ENCODE measurements at places on chromosomes 3 and 15. TPM values are rescaled to one million over a fixed set of nuclear protein-coding genes. Genes with fewer than 3 reads are reported as not detected.
A peak's percentile ranks its signal among the peaks of the same experiment; 100 is the strongest.

DNA sequence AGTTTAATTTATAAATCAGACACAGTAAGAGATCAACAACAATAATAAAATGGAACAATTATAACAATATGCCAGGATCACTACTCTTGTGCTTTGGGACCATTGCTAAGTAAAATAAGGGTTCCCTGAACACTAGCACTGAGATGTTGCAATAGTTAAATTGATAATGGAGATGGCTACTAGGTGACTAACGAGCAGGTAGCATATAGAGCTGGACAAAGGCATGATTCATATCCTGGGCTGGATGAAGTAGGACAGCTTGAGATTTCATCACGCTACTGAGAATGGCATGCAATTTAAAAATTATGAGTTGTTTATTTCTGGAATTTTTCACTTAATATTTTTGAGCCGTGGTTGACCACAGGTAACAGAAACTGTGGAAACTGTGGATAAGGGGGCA is 20.7 kb upstream of the MYZAP start:
- DNase-seq, result no peak

GRCh38 chr15:73924171-73924921 is 1.9 kb upstream of the LOXL1 start:
- DNase-seq, result no peak

The PXYLP1 gene
- total RNA-seq, result 12.1 TPM

GRCh38 chr3:108428586-108428985 is 81.8 kb downstream of the MYH15 start:
- no peak for DNase-seq

GRCh38 chr3:159416856-159417255 is 571.8 kb upstream of the IL12A start:
- no peak for DNase-seq

DNA sequence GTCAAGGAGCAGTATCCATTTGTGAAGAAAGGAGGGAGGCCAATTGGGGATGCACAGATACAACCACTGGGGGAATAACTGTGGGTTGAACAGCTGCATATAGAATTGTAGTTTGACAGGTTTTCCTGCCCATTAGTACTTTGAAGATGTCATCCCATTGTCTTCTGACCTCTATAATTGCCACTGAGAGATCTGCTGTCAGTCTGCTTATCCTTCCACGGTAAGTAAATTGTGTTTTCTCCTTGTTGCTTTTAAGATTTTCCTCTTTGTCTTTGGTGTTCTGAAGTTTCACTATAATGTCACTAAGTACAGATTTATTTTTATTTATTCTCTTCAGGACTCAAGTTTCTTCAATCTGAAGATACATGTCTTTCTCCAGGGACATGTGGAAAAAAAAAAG is 56.6 kb downstream of the MOBP start:
- no peak for DNase-seq

The LRTM1 gene
- total RNA-seq, result not detected

DNA sequence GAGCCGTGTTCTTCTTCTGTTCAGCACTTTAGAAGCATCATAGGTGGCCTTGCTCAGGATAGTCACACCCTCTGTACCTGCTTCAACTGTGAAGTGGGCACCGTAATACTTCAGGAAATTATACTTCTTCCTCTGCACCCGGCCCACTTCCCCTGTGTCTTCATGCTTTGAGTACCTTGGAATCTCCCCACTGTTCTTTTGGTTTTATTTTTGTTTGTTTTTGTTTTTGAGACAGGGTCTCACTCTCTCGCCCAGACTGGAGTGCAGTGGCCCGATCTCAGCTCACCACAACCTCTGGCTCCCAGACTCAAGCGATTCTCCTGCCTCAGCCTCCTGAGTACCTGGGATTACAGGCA is 1.7 kb downstream of the P2RY14 start:
- DNase-seq, result peak; percentile 33

DNA sequence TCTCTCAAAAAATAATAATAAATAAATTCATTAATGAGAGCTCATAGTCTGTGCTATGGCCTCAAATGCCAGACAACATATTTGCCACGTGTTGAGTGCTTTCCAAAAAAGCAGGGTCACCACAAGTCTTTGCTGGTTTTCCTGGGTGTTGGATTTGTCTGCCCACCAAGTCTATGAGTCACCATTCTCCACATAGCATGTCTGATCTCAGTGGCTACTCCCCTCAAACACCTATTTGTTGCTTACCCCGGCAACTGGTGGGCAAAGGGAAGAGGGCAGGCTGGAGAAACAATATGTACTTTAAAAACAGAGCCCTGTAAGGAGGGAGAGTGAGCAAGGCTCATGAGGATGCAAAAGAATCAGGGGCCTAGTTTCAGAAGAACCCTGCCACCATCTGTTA is 120.0 kb upstream of the ARRDC4 start:
- no peak for DNase-seq

The SMCO1 gene
- not detected for total RNA-seq

The AVEN gene
- total RNA-seq, result 9.1 TPM
